ENCODE measurements at places on chromosomes 12 and 14.

DNA sequence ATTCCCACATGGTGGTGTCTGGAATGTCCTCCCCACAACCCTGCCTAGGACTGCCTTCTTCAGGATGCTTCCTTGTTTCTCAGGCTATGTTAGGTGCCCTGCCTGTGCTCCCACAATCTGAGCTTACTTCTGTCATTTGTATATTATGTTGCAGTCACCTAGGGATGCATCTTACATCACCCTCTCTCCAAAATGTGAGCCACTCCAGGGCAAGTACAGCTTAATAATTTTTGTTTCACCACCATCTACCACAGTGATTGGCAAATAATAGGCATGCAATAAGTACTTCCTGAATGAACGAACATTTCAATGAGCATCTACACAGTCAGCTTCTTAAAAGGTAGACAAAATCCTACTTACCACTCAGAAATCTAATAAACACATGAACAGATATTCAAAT lies 37.6 kb downstream of the ZFYVE26 start:
- DNase-seq: no peak

DNA sequence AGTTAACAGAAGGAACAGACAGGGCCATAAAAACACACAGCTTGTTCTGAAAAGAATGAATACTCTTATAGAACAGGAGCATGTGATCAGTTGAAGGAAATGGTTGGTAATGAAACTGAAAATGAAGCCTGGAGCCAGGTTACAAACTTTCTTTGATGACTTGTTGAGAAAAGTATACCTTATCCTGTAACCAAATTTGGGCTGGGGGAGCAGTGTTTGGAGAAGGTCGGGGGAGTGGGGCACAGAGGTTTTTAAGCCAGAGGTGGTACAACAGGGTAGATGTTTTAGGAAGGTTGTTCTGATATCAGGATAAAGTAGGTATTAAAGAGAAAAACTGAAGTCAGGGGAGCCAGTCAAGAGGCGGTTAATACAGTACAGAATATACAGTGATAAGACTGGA lies 8.2 kb downstream of the GOLT1B start:
- DNase-seq: no peak

- peak; percentile 36 for DNase-seq
Observed at GRCh38 chr12:31507966-31508365, 83.0 kb downstream of the DENND5B start.

DNA sequence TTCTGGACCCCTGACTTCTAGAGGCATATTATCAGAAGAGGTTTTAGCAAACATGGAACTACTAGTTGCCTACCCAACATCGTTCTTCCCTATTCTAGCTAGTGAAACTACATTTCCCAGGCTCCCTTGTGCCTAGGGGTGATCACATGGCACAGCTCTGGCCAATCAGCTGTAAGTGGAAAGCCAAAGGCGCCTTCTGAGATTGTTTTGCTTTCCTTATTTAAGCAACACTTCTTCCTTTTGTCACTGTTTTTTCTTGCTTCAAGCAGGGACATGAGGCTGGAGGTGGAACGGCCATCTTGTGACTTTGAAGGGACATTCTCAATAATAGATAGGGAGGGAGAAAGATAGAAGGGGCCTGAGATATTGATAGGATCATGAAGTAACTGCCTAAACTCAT lies 136.7 kb downstream of the ZNF664 start:
- no peak for DNase-seq

DNA sequence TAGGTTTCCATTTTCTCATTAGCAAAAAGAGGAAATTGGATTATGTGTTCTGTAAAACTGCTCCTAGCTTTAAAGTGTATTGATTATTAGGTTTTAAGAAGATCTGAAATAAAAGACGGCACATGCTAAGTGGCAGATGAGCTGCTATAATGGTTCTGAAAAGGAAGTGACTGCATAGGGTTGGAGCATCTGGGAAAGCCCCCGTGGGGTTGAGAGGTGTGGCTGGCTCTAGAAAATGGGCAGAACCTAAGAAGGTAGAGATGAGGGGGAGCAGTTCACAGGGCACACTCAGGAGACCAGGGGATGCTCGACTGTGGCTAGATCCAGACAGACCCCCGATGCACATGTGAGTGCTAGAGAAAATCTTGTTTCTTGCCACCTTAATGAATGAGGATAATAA lies 1.9 kb downstream of the IFNG-AS1 start:
- DNase-seq: no peak

DNA sequence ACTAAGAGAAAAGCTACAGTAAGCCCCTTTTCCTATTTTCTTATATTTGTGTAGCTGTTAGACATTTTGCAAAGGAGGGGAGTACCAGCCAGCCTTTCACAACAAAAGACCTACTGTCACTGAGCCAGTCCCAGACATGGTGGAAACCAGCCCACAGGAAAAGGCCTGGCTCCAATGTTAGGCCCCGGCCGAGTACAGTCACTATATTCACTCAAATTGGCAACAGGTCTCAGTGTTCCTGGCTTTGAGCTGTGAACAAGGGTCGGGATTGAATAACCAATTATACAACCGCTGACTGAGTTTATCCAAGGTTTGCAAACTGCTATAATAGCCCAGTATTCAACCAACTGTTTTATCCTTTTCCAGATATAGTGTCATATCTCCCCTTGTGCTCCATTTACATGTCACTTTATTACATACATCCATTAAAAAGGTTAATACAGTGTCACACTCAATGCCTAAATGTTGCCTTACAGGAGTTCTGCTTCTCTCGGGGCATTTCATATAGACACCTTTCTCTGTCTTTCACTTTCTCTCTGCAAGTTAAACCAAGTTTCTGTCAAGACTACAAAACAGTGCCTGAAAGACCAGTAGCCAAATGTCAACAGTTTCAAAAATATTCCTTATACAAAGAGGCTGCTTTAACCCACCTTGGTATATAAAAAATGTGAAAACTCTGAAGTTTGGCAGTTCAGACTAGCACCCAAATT lies 178.1 kb downstream of the SOX5 start:
- no peak for DNase-seq

GRCh38 chr14:55512421-55512820 lies 67.6 kb upstream of the KTN1 start:
- DNase-seq: peak; percentile 76

DNA sequence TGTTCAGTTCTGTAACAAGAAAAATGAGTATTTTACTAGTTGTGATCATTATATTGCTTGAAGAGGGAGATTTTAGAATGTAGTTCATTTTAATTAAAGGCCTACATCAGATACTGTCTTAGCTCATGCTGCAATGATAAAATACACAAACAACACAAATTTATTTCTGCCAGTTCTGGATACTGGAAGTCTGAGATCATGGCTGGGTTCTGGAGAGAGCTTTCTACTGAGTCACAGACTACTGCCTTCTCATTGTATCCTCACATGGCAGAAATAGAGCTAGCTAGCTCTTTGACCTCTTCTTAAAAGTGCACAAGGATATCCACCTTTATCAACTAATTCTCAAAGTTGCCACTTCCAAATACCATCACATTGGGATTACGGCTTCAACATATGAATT lies 53.8 kb downstream of the MIS18BP1 start:
- DNase-seq: peak; percentile 48

DNA sequence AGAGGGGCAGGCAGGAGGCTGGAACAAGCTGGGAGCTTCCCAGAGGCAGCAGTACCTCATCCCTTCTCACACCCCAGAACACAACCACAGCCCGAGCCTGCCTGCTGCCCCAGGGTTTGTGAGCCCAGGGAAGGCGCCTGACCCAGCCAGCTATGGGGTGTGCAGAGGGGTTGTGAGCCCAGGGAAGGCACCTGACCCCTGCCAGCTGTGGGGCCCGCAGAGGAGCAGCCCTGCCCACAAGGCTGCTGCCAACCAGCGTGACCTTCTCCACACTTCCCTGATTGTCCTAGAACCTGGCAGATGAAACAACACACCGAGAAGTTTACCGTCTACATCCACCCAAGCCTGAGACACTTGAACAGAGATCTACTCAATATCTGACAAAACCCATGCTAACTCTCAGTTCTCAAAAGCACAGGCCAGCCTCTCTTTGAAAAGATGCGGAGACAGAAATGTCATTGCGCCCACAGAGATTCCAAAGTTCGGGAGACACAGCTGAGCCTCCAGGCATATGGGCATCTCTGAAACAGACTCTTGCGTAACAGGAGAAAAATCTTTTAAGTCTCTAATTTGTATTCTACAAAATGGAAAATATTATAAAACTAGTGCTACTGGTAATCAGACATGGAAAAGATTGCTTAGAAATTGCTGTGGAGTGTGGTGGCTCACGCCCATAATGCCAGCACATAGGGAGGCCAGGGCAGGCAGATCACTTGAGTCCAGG lies 47.3 kb downstream of the SFSWAP start:
- no peak for DNase-seq

GRCh38 chr14:86057018-86057667 lies 527.2 kb downstream of the FLRT2 start:
- DNase-seq: peak; percentile 19

DNA sequence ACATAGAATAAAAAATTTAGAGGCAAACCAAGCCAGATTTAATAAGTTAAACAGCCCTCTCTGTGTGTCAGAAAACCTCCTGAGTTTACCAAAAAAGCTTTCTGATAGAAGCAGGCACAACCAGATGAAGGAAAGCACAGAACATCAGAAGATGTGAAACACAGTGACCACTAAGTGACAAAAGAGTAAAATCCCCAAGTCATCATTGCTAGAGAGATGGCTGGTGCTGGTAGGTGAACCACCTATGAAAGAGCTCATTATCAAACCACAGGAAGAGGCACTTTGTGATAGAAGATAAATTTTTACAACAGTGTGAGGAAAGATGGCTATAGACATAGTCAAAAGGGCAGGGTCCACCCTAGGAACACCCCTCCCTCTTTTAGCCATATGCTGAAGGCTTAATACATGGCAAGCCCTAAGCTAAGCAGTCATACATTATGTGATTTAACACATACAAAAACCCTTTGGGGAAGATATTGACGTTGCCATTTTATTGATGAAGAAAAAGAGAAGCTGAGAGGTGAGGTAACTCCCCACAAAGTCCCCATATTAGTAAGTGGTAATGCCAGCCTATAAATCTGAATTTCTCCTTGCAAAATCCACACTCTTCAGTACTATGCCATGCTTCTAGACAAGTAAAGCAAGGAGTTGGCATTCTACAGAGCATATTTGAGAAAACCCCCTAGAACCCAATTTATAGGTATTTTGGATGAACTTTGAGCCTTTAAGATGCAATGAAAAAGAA lies 449.9 kb downstream of the LRIG3 start:
- no peak for DNase-seq

GRCh38 chr12:23049180-23049579 lies 424.2 kb downstream of the ETNK1 start:
- no peak for DNase-seq

DNA sequence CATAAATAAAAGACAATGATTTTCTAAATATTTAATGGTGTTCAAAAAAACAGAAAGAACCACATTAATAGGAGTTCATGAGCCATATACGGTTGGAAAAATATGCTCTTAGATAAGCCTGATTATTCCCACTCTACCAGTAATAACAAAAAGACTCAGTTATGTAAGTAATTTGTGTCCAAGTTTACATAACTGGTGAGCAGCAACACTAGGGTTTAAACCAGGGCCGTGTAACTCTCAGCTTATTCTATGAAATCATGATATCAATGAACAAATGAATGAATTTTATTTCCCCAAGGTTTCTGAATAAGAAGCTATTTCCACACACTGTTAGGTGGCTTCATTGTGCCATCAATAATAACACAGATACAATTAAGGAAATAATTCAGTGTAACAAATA lies 98.3 kb downstream of the GARIN6 start:
- DNase-seq: no peak

DNA sequence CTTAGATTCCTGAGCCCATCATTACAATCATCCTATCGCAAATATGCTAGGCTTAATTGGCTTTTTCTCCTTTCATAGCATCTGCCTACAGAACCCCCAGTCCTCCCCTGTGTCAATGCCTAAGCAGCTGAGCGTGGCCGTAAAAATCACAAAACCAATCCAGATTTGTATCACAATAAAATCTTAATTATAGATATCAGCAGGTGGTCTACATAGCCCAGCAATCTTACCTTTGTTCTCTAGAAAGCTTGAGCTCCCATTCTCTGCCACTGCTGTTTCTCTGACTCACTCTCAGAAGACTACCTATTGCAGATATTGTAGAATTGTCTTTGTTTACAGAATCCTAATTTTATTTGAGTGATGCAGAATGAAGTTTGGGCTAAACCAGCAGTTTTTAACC lies 37.9 kb upstream of the PPM1A start:
- no peak for DNase-seq

DNA sequence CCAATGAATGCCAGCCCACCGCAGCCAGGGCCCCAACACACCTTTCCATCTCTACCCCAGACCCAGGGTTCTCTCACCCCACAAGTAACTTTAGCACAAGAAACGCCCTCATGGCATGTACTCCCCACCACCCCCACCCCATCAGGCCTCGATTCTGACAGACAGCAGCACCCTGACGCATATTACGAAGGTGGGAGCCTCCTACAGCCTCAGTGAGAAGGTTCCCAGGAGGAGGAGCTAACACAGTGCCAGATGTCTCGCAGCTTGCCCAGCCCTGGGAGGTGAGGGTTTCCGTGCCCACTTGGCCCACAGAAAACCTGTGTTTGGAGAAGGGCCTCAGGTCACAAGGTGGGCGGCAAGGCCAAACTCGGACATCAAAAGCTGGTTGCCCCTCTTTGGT lies 32.4 kb downstream of the CCDC88C start:
- no peak for DNase-seq

DNA sequence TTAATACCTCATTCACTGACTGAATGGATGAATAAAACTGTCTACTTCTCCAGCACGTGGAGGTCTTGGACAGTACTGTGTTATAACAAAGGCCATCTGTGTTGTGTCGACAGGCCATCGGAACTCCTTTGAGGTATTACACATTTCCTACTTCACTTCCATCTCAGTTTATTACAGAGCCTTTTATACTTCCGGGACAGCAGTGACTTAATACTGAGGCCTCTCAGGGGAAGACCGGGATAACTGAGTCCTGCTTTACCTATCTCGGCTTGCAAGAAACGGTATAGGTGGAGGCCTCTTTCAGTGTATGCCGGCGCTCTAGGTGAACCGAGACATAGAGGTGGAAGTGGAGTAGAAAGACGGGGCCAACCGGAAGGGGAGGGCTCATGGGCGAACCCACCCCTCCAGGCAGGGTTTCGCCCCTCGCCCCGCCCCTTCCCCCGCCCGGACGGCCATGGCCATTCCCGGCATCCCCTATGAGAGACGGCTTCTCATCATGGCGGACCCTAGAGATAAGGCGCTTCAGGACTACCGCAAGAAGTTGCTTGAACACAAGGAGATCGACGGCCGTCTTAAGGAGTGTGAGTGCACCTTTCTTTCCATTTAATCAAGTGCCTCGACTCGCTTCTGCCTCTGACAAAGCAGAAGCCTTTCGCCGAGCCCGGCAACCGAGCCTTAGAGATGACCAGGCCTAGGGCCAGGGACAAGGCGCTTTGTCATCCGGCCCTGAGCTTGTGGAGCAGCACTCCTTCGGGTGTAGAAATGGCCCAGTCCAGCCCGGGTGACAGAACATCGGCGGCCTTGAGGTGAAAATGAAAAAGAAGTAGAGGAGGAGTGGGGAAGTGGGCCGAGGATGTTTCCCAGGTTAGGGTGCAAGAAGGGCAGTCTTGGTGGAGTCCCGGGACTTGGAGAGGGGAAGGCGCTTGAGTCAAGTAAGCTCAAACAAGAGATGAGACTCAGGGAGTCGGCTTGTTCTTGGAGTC lies at the start of gene PSMC6:
PSMC6 (plus strand) TSS at position 477 of the 983 bp plus-strand sequence; CDS start at position 497, 20 bp downstream.
- peak; percentile 86 for DNase-seq
